Hematopoietic multipotent progenitor cell treated with erythropoietin and hydrocortisone succinate and interleukin-3 and kit ligand, for 8 days (in vitro differentiated cells): ENCODE measurements at places on chromosomes 6 and 20.

DNA sequence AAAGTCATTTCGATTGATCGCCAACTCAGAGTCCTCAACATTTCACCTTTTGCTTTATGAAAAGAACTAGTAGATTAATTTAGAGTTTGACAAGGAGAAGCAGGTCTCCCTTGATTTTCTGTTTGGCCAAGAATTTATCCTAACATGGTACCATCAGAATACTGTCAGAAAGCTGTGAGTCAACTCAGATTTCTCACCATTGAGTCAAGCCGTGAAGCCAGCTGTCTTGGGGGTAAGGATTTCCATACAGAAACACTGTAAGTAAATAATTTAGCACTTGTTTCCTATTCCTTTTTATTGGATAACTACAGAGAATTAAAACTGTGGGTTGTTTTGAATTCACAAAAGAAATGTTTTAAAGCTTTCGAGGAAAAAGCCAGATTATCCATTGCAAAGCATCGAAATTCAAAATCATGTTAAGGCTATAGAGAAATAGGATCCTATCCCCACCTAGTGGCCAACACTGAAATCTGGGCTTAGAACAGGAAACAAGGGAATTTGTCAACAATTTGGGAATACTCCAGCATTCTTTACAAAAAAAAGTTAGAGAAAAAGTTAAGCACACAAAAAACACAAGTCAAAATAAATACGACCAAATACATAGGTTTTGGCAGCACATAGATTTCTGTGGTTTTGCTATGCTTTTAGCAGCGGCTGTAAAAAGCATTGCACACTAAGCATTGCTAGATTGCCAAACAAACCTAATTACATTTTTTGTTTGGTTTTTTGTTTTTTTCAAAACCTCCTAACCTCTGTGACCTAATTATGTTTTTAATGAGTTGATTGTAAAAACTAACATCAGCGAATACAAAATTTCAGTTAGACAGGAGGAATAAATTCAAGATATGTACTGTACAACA is 44.2 kb downstream of the COL11A2 start:
- peak; percentile 49 for DNase-seq

DNA sequence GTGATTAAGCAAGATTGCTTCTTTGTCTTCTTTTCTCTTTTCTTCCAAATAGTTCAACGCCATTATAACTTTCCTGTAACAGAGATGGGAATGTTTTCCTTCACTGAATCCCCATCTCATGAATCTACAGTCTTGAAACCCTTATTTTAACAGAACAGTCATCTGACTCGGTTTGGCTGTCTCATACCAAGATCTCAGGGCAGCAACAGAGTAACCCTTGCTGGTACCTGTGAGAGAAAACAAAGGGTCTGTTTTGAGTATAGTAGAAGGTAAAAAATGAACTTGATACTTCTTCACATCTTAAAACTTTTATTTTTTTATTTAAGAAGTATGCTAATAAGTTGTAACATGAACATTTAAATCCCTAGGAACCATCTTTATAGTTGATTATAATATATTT is 19.6 kb upstream of the DSE start:
- DNase-seq: no peak

GRCh38 chr20:61413752-61414151 is 161.7 kb downstream of the CDH4 start:
- DNase-seq: no peak

- no peak for DNase-seq
Observed at GRCh38 chr20:21125072-21125848, 622 bp upstream of the KIZ start.

- DNase-seq: no peak
Observed at GRCh38 chr20:13736436-13737191, 48.1 kb downstream of the ESF1 start.

DNA sequence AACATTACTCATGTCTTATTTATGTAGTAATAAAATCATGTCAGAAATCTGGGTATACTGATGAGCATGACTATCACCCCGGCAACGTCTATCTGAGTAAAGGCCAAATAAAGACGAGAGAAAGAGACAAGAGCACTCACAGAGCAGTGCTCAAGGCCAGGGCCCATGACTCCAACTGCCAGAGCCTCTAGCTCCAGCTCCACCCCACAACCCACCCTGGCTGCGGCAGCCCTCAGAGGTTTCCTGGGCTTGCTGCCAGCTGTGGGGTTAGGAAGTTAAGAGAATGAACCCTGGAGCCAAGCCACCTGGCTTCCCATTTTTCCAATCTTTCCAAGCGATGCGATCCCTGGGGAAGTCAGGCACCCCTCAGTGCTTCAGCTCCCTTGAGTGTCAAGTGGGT is 92.0 kb upstream of the PAX1 start:
- no peak for DNase-seq

DNA sequence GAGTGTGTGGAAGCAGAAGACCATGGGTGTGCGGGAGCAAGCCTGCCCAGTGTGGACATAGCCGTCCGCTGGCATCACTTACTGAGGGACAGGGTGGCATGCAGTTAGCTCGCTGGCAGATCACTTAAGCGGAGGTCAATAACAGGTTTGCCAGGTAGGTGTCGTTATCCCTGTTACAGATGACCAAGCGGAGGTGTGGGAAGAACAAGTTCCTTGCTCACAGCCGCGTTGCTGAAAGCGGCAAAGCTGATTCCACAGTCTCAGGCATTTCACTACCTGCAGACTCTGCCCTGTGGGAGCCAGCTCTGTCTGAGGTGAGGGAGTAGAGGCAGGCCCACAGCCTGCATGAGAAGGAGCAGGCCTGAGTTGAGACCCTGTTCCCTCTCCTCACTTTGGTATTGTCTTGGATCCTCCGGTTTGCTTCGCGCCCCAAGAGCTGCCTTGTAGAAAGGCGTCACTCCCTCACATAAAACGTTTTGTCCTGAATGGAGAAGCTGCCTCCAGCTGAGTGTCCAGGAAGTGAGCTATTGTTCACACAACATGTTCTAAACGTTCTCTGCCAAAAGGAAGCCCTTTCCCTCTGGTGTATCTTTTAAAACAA is 96.9 kb downstream of the TCP11 start:
- no peak for DNase-seq

- no peak for DNase-seq
Observed at GRCh38 chr6:6152060-6152459, 145.3 kb upstream of the NRN1 start.

GRCh38 chr6:32086661-32087573 is 22.2 kb downstream of the TNXB start:
- no peak for DNase-seq

DNA sequence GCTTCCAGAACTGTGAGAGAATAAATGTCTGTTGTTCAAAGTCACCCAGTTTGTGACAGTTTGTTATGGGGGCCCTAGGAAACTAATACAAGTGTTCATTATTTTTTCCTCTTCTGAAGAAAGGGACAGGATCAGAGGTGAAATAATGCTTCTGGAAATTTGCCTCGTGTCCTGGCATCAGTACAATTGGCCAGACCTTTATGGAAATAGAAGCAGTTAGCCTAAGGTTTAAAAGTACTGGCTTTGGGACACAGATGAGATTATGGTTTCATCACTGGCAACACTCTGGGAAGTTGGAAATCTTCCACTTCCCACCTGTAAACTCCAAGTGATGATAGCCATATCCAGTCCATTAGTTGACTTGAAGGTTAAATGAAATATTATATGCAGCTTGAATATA is 88.7 kb downstream of the PLCB1 start:
- DNase-seq: no peak

- DNase-seq: peak; percentile 72
Observed at GRCh38 chr6:70706491-70707123, 38.9 kb downstream of the SMAP1 start.

DNA sequence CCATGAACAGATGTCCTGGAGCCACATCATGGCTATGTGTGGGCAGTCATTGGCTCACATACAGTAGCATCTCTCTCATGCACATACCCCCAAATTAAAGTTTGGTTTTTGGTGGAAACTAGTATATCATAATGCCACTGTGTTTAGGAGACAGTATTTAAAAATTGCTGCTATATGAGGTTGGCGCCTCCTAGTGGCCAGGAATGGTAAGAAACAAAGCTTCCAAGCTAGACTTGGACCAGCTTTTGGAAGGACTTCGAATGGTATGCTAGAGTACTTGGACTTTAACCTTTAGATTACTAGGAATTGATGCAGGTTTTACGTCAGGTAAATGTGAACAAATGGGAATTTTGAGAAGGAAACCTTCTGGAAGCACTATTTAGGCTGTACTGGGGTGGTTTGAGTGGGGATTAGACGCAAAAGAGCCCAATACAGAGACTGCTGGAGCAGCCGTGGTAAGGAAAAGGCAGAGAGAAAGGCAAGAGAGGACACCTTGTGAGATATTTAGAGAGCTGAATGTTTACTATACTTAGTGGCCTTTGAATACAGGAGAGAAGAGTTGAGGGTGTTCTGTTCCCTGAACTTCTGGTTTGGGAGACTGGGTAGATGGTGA is 23.8 kb downstream of the PRSS35 start:
- DNase-seq: peak; percentile 49

GRCh38 chr6:97053643-97054411 is 129.3 kb downstream of the KLHL32 start:
- DNase-seq: peak; percentile 9

DNA sequence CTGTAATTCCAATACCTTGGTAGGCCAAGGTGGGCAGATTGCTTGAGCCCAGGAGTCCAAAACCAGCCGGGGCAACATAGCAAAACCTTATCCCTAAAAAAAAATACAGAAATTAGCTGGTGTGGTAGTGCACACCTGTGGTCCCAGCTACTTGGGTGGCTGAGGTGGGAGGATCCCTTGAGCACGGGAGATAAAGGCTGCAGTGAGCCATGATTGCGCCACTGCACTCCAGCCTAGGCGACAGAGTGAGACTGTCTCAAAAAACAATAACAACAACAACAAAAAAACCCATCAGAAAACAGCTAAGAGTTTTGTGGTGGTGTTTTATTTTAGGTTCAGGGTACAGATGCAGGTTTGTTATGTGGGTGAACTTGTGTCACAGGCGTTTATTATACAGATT is 42.9 kb upstream of the FANCE start:
- DNase-seq: no peak

GRCh38 chr6:47832386-47833100 is 50.7 kb downstream of the OPN5 start:
- DNase-seq: no peak

DNA sequence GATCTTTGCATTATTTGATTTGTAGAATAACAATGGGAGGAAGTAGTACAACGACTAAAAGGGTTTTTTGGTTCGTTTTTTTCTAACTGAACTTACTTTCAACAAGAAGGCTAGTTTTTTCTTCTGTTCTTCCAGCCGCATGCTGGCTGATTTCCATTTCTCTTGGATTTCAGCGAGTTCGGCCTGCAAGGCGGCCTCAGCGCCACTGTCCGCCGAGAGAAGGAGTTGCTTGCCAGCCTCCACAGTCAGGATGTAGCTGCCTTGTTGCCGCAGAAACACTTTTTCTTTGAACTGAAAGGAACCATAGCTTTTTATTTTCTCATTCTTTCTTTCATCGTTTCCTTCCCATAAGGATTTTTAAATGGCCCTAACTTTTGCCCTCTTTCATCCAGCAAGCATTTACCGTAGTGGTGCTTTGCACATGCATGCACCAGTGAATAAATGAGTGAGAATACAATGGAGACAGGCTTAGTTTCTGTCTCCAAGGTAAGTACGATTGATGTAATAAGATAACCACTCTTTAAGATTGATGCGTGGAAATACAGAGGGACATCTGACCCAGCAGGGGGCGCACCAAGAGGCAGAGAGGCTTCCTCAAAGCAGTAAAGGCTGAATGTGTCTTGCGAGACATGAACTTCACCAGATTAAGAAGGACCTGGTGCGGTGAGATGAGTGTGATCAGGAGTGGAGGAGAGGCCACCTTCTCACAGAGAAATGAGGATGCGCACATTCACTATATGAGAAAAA is 398.8 kb downstream of the ESR1 start:
- DNase-seq: peak; percentile 39

DNA sequence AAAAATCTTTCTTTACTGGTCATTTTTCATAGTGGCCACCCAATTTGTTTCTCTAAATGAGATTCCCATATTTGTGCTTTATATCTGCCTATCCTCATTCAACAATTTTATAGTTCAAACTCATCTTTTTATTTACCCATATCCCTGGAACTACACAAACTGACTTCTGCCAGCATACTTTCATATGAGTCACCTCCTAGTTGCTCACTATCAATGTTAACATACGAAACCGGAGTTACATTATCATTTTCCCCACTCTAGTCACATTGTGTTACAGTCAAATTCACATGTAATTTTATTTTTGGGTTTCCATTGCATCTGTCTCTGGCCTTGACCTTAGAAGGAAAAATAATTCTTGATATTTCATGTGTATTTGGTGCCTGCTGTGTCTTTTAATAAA is 499.4 kb downstream of the MAFB start:
- no peak for DNase-seq

- DNase-seq: peak; percentile 81
Observed at GRCh38 chr6:33075568-33076405, at the start of gene HLA-DPB1. HLA-DPB1 (plus strand) TSS chr6:33075990; CDS start chr6:33076042, 52 bp downstream.
